ENCODE measurements at places on chromosomes 5 and 9. TPM values are rescaled to one million over a fixed set of nuclear protein-coding genes. Genes with fewer than 3 reads are reported as not detected.

The DAB2IP gene
- total RNA-seq, result 16.5 TPM

The TNIP1 gene
- 59.1 TPM for total RNA-seq

The PRR16 gene
- total RNA-seq, result 7.3 TPM

The PRRX2 gene
- total RNA-seq, result 4.6 TPM

The IFNA13 gene
- total RNA-seq, result not detected

The CAMK2A gene
- 0.77 TPM for total RNA-seq

The IRX2 gene
- 0.33 TPM for total RNA-seq

The PCDHB7 gene
- 1.5 TPM for total RNA-seq

Data from fibroblast of lung (primary cell).